ENCODE measurements at places on chromosomes 2 and 18. TPM values are rescaled to one million over a fixed set of nuclear protein-coding genes. Genes with fewer than 3 reads are reported as not detected.
A peak's percentile ranks its signal among the peaks of the same experiment; 100 is the strongest.

TSPYL6 gene
- total RNA-seq = not detected

MLPH gene
- total RNA-seq = 423 TPM

ARHGEF4 gene
- 11.1 TPM for total RNA-seq

SCYGR4 gene
- total RNA-seq = not detected

SCN3A gene
- 2.1 TPM for total RNA-seq

SIGLEC15 gene
- total RNA-seq = 0.32 TPM

NR4A2 gene
- total RNA-seq = 3.5 TPM

CNNM4 gene
- total RNA-seq = 15.0 TPM

- no peak for DNase-seq
Observed at GRCh38 chr18:1708006-1708405, 803.3 kb downstream of the ADCYAP1 start.

DNA sequence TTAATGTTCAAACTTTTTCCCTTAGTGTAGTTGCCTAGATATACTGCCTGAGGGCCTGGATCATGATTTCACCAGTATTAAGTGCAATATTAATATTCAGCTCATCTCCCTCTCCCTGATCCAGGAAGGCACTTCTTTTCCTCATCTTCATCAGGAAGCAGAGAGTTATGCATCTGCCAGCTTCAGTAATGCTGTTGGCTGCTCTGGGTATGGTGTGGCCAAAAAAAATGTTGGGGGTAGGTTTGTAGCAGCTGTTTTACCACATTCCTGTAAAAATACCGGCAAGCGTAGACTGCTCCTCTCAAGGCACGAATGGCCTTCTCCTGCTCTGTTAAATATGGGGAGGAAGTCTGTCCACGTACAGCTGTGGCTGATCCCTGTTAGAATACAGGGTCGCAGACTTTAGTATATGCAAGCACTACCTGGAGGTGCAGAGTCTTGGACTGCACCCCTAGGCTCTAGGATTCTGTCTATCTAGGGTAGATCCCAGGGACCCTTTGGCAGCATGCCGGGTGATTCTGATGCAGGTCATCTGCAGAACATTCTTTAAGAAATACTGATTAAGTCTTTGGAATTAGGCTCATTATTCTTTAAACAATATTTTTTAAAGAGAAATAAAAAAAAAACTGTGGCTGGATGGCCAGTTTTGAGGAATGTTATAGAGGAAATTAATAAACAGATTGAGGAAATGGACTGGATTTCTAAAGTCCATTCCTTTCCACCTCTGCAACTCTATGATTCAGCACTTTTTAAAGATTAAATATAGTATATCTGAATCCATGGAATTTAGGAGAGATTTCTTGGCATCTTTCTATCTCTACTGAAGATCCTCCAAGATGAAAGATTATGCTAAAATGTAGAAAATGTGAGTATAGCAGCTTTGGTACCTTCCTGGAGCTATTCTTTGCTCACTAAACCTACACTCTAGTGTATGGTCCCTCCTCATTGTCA, 21.0 kb upstream of the GLS start:
- no peak for DNase-seq

DNA sequence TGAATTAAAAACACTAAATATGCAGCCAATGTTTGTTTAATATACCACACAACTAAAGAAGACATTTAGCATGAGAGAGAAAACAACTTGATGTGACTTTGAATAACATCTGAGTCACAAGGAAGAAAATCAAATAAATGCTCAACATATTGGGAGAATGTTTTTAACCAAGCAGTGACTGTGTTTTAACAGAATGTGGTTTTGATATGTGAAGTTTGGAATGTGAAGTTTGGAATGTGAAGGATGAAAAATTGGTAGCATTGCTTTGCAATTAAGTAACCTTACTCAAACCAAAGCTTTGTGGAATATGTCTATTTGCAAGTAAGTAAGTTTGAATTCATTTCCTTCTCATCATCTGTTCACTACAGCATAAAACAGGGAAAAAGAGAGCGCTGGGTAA, 128.2 kb upstream of the DNAJC10 start:
- DNase-seq = no peak

- no peak for DNase-seq
Observed at GRCh38 chr2:31238126-31238905, 4.4 kb downstream of the EHD3 start.

GRCh38 chr2:121309801-121310200, 24.8 kb upstream of the TFCP2L1 start:
- DNase-seq = no peak

- DNase-seq = no peak
Observed at GRCh38 chr18:59300676-59301285, 17.7 kb downstream of the CPLX4 start.

DNA sequence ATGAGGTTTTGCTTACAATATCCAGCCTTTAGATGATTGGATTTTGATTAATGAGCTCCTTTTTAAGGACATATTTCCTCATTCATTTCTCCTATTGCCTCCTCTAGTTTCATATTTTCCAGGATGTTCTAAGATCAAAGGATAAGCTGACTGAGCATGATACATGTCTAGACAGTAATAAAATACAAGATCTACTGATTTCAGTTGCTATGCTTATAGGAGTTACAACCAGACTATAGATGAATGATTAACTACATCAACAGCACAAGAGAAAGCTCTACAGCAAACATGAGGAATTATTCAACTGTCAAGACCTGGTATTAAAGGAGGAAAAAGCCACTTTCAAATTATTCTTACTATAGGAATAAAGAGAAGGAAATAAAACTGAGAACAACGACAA, 85.0 kb upstream of the LINC00305 start:
- DNase-seq = no peak

- no peak for DNase-seq
Observed at GRCh38 chr2:10556271-10557140, 108.4 kb upstream of the ODC1 start.

DNA sequence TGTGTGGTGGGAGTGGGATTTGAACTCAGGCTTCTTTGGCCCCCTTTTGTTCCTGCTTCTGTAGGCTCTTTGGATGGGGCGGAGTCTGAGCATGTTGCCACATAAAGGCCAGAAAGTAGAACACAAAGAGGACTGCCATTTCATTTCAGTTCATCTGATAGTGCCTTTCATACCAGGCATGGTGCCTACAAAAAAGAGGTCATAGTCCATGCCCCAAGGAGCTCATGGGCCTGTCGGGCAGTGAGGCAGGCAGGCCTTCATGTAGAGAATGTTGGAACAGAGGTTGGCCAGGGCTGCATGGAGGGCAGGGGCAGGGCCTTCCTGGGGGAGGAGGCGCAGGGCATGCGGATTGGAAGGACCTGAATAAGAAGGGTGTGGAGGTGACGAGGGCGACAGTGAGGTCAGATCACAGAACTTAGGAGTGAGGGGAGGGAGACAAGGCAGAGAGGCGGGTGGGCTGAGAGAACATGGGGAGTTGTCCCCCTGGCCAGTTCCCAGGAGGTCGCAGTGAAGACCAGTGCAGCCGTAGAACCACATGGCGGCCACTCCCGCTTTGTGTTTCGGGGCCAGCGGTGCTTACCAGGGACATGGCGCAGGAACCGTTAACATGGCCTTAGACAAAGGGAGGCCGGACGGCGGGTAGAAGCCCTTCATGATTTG, 49.1 kb downstream of the ITGB1BP1 start:
- peak; percentile 57 for DNase-seq

DNA sequence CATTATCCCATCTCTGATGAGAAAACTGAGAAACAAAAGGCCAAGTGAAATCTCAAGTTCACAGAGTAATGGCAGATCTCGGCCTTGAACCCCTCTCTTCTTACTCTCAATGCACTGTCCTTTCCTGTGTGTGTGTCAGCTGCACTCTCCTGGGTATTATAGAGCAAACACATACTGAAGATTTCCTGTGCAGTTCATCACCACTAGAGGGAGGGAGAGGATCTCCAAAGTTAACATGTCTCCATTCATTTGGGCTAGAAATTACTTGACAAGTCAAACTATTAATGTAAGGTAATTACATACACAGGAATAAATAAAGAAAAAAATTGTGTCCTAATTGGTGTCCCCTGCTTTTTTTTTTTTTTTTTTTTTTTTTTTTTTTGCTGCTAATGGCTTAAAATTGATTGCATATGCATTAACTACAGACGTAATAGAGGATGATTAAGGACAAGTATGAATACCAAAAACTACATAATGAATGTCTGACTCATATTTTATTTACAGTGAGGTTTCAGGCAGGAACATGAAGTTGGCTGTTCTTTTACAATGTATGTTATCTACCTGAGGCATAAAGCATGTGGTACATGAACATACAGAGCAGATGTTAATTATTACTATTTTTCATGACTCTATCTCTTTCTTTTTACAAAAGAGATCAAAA, 269.2 kb downstream of the NYAP2 start:
- DNase-seq = no peak

- no peak for DNase-seq
Observed at GRCh38 chr2:36670881-36671595, 25.5 kb upstream of the VIT start.

- DNase-seq = no peak
Observed at GRCh38 chr18:45403341-45404049, 211.8 kb upstream of the SLC14A2 start.

GRCh38 chr2:45627911-45628310, 16.8 kb upstream of the SRBD1 start:
- no peak for DNase-seq

GRCh38 chr2:187877391-187877790, 323.2 kb upstream of the TFPI start:
- DNase-seq = no peak

- DNase-seq = no peak
Observed at GRCh38 chr2:121524685-121525425, 5.8 kb upstream of the RNU4ATAC start.

DNA sequence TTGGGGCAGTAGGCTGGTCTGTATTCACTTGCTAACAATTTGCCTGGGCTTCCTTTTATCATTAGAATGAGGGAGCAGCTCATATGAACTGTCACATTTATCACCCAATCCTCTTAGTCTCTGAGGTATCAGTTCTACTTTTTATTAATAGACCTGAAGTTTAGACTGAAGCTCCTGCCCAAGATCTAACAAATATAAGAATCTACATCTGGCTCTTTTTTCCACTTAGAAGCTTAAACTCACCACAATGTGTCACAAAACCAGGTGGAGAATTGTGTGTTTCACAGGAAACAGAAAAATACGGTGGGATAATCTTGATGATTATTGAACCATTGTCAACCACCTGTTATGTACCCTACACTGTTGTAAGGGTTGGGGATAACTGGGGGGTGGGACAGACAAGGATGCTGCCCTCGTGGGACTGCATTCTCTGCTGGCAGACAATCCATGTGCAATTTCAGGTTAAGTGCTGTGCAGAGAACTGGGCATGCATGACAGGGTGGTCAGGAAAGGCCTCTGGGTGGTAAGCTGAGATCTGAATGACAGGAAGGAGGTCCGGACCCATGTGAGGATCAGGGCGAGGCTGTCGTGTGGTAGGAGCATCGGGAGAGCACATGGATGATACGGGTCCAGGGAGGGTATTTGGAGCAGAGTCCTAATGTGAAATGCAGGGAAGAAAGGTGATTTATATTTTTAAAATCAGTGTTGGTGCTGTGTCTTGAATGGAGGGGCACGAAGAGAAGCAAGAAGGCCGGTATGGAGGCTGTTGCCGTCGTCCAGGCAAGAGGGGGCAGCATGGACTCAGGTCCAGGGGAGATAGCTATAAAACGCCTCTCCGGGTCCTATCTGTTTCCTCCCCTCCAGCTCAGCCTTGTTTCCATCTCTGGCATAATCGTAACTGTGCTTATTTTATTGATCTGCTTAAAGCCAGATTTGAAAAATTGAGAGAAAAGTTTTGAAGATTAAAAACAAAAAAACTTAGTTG, 17.6 kb downstream of the MYL12B start:
- DNase-seq = no peak
